ENCODE measurements at places on chromosomes 11 and 22.
A peak's percentile ranks its signal among the peaks of the same experiment; 100 is the strongest.

- DNase-seq, result no peak
Observed at GRCh38 chr11:12547953-12548650, 126.1 kb upstream of the TEAD1 start.

GRCh38 chr11:61106894-61107470 lies 4.7 kb downstream of the CD5 start:
- DNase-seq, result no peak

GRCh38 chr22:28332410-28332809 lies 347.2 kb downstream of the TTC28 start:
- DNase-seq, result peak; percentile 58

GRCh38 chr11:19218216-19218615 lies 16.4 kb upstream of the CSRP3 start:
- DNase-seq, result no peak

DNA sequence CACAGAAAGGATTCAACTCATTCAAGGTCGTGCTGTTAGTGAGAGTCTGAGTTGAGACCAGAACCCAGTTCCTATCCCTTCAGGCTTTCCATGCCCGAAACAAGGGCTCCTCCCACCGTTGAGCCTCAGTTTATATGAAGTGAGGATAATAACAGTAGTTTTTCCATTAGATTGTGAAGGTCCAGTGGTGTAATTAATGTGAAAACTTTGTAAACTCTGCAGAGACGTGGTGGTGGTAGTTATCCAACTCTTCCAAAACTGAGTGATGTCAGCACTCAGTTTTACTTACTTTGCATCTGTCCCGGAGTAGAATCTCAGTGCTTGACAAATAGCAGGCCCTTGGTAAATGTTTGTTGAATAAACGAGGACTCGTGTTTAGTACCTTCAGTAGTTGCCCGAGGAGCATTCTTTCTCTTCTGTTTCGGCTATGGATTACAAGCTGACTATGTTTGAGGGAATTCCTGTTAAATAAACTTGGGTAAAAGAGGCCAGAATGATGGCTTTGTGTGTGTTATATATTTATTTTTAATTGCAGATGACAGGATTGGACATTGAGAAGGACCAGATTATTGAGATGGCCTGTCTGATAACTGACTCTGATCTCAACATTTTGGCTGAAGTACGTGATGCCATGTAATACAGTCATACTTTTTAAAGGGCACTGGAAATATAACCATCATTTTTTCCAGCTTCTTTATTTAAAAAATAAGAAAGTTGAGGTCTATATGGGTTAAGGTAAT lies 1.0 kb downstream of the REXO2 start:
- DNase-seq, result no peak

DNA sequence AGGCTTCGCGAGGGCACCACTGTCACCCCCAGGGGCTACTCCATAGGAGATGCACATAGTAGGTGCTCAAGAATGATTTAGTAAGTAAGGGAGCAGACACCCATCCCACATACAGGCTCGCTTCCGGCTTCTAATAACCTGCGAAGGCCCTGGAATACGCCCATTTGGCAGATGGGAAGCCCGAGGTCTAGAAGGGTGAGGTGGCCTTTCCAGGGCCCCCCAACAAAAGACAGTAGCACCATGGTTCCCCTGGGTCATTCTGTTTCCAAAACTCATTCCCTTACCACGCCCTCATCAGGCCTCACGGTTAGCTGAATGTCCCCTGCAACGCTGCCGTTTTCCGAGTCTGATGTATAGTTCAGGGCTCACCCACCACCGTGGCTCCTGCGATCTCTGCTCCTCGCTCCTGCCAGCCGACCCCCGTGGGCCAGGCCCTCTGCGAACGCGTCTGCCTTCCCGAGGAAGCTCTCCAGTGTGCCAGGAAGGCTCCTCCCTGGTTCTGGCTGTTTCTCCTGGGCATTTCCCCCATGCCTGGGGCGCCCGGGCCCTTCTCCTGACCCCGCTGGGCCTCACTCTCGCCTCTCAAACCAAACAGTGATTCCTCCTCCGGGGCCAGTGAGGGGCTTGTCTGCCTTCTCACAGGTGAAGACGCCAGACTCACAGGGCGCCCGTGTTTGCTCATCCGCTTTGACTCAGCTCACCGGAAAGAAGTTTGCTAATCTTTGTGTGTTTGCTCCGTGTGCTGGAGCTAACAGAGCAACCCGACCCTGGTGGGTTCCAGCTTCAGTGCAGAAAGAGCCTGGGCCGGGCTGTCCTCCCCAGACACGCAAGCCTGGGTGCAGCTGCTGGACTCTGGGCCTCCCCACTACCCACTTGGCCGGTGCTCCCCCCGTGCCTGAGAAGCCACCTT lies 86.6 kb downstream of the RTL6 start:
- no peak for DNase-seq

- DNase-seq, result no peak
Observed at GRCh38 chr11:117220999-117221774, 10.7 kb downstream of the PCSK7 start.

DNA sequence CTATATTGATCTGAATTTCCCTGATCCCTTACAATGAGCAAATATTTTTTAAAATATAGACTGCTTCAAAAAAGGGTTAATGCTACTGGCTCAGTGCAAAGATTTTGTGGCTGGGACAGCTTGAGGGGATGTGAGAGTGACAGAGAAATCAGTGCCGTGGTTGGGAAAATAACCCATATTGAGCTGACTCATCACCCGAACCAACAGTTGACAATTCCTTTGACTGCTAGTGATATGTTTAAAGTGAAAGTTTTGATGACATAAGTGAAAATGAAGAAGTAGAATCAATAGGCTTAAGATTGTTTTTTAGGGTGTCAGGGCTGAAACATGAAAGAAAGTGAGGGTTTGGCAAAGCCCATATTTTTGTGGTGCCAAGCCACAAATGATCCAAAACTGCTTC lies 257.1 kb upstream of the TENM4 start:
- no peak for DNase-seq

DNA sequence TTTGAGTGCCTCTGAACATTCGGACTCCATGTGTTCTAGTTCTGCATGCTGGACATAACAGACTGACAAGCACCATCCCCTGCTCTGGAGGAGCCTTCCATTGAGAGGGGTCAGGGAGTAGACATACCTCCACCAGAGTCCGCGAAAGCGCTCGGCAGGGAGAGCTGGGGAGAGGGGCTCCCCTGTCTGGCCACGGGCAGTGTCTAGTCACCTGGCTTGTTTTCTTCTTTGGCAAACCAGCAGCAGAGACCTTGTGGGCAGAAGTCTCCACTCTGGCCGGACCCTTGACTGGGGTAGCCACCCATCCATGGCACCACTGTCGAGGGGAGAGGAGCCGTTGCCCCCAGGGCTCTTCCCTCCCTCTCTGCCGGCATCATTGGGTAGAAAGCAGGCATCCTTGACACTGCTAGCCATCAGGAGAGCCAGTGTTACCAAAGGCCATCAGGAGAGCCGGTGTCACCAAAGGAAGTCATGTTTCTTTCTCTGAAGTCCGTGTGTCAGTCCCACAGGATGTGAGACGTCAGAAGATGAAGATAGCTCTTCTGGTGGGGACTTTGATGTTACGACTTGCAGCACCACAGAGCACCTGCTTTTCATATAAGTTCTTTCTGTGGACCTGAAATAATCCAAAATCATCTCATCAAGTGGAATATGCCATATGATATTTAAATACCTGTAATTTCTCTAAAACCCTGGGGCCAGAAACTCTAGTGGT lies 305.6 kb downstream of the TBC1D22A start:
- DNase-seq, result no peak

DNA sequence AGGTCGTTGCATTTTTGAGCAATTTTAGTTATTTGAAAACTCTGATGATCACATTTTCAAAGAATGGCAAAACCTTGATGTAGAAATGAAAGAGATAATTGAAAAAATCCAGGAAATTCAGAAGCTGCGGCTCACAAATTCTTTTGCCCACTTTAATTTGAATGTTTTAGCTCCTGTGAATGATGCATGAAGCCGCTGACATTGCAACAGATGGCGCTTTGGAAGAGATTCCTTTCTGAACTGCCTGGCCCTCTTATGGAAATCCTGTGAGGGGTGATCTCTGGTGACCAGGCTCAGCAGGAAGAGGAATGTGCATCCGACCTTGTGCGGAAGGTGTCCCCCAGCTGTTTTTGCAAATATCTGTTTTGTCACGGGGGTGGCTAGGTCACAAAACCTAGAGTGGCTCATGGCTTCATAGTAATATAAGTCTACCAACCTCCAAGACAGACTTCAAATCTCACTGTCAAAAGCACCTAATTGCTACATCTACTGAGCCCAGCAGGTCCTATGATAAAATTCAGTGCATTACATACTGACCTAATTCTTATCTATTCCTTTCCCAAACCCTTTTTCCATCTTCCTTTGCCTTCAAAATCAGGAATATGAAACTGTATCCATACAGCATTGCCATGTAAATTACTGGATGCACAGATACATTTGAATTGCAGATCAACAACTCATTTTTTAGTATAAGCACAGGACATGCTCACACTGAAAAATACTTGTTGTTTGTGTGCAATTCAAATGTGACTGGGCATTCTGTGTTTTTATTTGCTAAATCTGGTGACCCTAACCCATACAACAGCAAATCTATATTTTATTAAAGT lies 412.7 kb downstream of the ETS1 start:
- DNase-seq, result peak; percentile 85

DNA sequence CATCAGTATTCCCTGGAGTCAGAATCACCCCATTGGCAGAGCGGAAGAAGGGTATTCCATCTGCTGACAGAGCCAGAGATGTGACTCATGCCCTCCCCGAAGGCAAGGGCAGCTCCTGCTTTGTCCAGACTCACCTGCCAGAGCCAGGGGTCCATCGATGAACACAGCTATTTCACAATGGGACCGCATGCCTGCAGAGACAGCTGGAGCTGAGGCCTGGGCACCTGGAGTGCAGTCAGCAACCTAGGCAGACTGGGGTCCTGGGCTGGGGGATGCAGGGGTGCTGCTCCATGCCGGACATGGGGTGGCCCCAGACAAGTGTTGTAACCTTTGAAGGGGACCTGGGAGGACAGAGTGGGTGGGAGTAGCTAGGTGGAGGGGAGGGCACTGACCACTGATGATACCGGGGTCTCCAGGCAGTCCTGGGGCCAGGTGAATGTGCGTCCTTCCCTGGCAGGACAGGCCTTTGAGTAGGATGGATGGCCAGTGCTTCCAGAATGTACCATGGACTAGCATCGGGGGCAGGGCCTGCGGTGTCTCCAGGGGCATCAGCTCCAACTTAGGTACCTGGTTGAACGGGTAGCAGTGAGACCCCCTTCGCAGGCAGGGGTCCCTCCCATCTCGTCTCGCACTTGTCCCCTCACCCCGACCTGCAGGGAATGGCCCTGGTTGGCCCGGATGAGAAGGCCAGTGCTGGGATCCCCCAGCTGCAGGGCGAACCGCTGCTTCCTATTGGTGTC lies 1.7 kb downstream of the TRPT1 start:
- peak; percentile 25 for DNase-seq

GRCh38 chr11:134752964-134753770 lies 341.1 kb upstream of the B3GAT1 start:
- DNase-seq, result no peak

GRCh38 chr22:41772198-41772597 lies 28.3 kb upstream of the CCDC134 start:
- DNase-seq, result no peak

DNA sequence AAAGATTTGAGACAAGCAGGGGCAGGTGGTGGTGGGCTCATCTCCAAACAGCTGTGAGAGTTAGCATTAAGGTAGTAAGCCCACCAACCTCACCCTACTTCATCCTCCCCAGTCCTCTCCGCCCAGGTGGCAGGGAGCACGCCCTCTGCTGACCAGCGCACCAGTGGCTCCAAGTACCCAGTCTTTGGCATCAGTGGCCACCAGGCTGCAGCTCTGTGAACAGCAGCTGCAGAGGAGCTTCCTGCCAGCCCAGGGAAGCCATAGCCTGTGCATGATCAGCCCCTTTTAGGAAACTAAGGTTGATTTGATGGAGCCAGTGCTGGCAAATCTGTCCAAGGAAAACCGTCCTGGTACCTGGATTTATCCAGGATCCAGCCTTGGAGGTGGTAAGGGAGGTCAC lies 21.7 kb downstream of the CAVIN3 start:
- DNase-seq, result peak; percentile 24

GRCh38 chr11:69691463-69691862 lies 12.4 kb downstream of the FGF19 start:
- DNase-seq, result no peak

GRCh38 chr11:3861683-3862082 lies 6.2 kb downstream of the STIM1 start:
- DNase-seq, result no peak

DNA sequence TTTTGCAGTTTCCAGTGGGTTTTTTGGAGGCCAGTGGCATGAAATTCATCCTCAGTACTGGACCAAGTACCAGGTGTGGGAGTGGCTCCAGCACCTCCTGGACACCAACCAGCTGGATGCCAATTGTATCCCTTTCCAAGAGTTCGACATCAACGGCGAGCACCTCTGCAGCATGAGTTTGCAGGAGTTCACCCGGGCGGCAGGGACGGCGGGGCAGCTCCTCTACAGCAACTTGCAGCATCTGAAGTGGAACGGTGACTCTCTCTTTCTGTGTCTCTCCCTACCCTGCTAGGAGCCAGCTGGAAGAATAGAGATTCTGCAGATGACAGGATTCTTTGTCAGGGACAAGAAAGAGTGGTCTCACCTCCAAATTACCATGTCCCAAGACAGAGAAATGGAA lies 25.5 kb downstream of the EHF start:
- DNase-seq, result no peak

GRCh38 chr11:134272381-134273316 lies 3.5 kb upstream of the GLB1L3 start:
- DNase-seq, result peak; percentile 41

DNA sequence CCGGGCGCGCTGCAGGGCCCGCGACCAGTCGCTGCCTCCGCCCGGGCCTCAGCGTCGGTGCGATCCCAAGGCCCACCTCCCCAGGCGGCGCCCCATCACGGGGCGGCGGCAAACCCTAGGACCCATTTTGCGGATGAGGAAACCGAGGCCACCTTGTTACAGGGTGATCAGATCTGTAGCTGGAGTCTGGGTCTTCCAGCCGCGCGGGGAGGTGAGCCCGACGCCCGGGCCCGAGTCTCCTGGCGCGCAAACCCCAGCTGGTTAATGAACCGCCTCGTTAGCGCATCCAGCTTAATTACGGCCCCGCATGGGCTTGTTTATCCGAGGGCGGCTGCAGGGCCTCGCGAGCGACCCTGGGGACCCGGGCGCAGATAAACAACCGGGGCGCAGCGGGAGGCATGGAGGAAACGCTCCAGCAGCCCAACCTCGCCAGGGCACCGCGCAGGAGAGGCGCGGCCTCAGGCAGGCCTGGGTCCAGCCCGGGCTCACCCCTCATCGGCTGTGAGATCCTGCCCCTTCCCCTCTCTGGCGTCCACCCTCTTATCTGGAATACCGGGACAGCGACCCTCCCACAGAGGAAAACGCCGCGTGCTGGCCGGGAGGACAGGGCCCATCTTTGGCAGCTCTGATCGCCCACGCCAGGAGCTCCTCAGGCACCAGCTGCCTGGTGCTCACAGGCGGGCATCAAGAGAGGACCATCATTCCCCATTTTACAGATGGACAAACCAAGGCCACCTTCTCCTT lies 14.7 kb downstream of the OTUB1 start:
- DNase-seq, result no peak

GRCh38 chr11:75502138-75502537 lies 23.6 kb downstream of the GDPD5 start:
- DNase-seq, result no peak
